ENCODE measurements at places on chromosomes 1 and 21.

DNA sequence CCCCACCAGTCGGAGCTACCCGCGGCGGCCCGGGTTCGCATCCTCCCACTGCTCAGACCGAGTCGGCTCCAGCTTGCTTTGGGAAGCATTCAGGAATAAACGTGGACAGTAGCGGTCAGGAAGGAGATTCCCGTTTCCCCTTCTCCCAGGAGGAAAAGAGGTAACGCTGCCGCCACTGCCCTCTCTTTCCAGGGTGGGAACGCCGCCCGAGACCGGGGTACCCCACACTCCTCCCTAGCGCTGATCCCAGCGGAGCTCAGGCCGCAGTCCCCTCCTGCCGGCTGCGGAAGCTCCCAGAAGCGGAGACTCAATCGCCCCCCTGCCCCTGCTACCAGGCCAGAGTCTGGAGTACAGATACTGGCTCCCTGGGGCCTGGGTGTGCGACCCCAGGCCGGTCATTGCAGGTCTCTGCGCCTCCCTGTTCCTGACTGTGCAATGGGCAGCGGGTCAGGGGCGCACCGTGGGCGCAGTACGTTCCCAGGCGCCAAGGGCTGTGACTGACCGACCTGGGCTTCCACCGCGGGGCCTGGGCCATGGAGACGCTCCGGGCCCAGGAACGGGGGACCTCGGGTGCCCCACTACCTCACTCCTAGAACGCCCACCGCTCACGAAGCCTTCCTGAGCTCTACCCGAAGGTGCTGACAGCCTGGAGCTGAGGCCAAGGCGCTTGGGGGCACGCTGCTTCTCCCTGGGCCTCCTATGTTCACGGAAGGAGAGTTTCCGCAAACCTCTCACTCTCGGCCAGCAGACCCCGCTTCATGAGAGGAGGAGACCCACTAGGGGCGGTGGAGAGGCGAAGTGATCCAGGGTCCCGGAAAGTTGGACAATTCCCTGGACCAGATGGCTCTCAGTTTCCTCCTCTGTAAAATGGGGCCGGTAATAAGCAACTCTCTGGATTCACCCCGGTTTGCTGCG is 7.8 kb downstream of the DMRTA2 start:
- DNase-seq: no peak

GRCh38 chr1:245791410-245792312 is 636.9 kb downstream of the KIF26B start:
- DNase-seq: no peak

GRCh38 chr1:64186898-64187280 is 16.5 kb upstream of the UBE2U start:
- DNase-seq: no peak

- DNase-seq: no peak
Measured at GRCh38 chr21:45940621-45941337, 40.8 kb upstream of the COL6A1 start.

DNA sequence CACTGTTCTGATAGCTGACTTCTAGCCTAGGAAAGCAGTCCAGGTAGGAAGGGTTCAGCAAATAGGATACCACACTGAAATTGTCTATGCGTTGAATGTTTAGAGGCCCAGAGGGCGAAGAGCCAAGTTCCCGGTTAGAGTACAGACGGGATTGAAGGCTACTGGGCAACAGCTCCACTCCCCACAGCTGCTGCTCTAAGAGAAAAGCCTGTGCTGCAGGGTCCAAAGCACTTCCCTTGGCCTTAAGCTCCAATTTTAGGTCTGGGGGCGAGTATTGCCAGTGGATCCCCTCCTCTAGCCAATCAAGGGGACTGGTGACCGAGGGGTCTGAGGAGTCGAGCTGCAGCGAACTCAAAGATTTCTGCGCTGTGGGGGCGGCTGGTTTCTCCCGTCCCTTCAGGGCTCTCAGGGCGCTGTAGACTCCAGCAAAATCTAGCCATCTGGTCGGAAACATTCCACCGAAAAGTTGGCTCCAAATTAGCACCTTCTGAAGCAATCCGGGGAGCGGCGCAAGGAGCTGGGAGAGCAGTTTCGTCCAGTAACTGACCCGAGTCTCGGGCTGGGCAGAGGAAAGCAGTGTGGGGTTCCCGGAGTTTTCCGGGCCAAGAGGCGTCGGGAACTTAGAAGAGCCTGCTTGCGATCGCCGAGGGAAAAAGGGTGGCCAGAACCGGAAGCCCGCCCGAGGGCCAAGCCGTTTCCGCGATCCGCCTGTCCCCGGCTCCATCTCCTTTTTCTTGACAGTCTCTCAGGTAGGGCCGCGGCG is 748 bp downstream of the PPP1R15B start:
- DNase-seq: peak; percentile 24

- DNase-seq: peak; percentile 32
Measured at GRCh38 chr1:156959414-156959813, 39.0 kb downstream of the LRRC71 start.

DNA sequence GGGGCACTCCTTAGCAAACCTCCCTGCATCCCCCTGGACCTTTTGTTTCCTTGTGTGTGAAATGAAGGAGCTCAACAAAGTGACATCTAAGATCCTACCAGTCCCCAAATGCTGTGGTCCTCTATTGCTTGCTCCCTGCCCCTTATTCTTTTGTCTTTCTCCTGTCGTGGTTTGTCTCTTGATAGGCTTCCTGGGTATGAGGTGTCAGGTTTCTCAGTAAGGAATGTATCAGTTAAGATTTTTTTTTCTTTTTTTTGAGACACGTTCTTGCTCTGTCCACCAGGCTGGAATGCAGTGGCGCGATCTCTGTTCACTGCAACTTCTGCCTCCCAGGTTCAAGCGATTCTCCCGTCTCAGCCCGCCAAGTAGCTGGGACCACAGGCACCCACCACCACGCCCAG is 16.8 kb downstream of the CNIH3 start:
- DNase-seq: no peak

GRCh38 chr1:70220015-70220414 is 1.2 kb upstream of the SRSF11 start:
- DNase-seq: no peak

All from GM04504 (cell line).